IMR-90 (cell line): ENCODE measurements at places on chromosomes 5 and 9.

DNA sequence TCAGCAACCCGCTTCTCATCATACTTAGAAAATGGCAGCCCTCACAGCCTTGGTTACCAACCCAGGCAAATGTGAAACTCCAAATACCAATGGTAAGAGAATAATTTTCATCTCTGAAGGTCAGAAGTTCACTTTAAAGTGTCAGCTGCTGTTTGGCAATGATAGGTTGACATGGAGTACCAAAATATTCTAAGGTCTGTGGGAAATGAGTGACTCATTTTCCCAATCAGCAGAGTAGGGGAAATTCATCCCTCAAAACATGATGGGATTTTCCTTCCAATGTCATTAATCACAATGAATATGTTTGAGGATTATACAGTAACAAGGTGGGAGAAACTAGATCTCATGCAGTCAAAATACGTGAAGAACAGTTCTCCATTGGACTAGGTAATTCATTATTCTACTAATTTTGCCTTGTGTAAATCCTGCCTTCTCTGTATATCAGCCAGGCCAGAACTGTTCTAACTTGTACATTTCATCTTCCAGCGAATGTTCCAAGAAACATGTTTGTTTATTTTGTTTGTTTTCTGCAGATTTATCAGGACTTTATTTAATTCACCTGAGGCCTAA is 53.1 kb upstream of the ERBIN start:
- H3K27ac ChIP-seq, result no peak overlapping the region
- DNase-seq, result peak; percentile 42
- peaks cover 1% of the 10 kb centered on the region; the same call in 1 of the 2 replicates for H3K4me1 ChIP-seq
- no peaks in the 10 kb centered on the region for H3K36me3 ChIP-seq

DNA sequence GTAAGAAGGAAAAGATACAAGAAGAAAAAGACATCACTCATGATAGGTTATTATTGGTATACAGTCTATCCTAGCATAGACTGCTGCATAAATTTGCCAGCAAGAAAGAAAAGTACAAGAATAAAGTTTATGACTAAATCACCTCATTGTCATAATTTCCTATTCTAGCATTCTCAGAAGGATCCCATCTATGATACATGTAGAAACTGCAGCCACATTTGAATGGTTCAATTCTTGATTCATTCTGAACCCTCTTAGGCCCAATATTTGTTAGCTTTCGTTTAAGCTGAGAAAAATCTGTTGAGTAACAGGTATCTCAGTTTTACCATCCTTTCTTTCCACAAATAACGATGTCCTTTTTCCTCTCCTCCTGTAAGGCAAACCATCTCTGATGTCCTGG is 21.2 kb downstream of the INVS start:
- 0 out of 2 replicates have a peak, but pooled peaks cover 1% of the 10 kb centered on the region for H3K36me3 ChIP-seq
- no peak overlapping the region for H3K27ac ChIP-seq
- no peak overlapping the region for H3K4me3 ChIP-seq
- no peak for DNase-seq

GRCh38 chr9:82410306-82410705 is 421.7 kb downstream of the SPATA31D1 start:
- H3K36me3 ChIP-seq, result no peaks in the 10 kb centered on the region
- H3K4me3 ChIP-seq, result no peak overlapping the region
- no peak overlapping the region for H3K27ac ChIP-seq
- peak; percentile 75 for DNase-seq

- peak; percentile 7 for DNase-seq
- H3K27ac ChIP-seq, result no peak overlapping the region
- no peaks in the 10 kb centered on the region for H3K4me1 ChIP-seq
- no peaks in the 10 kb centered on the region for H3K36me3 ChIP-seq
These were observed 16.3 kb downstream of the TNFSF8 start for GRCh38 chr9:114914139-114914538.

DNA sequence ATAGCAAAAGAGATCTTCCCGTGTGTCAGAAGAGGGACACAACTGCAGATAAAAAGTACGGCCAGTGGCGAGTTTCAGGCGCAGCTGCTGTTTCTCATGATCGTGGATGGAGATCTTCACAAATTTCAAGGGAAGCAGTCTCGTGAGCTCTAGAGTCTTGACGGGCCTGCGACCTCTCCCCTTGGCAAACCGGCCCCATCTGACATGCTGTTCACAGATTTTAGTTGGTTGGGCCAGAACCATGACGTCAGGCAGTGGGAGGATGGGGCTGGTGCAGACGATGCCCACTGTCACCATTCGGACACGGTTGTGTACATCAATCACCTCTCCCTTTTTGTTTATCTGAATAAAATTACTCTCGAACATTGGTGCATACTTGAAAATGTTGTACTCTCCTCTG is 396 bp downstream of the GARIN3 start:
- no peak overlapping the region for H3K4me3 ChIP-seq
- H3K27ac ChIP-seq, result no peak overlapping the region

GRCh38 chr9:120464176-120464886 is 115.6 kb downstream of the CDK5RAP2 start:
- DNase-seq, result no peak
- no peak overlapping the region for H3K27ac ChIP-seq
- H3K36me3 ChIP-seq, result peaks cover 9% of the 10 kb centered on the region
- H3K4me1 ChIP-seq, result no peaks in the 10 kb centered on the region
- H3K4me3 ChIP-seq, result no peak overlapping the region

- no peak overlapping the region for H3K27ac ChIP-seq
- DNase-seq, result no peak
- H3K27me3 ChIP-seq, result peaks cover 3% of the 10 kb centered on the region
- H3K4me3 ChIP-seq, result no peak overlapping the region
- H3K36me3 ChIP-seq, result no peaks in the 10 kb centered on the region
- H3K4me1 ChIP-seq, result no peaks in the 10 kb centered on the region; the same call in 1 of the 2 replicates
These were observed 57.3 kb upstream of the PJA2 start for GRCh38 chr5:109467058-109467457.

- DNase-seq, result no peak
- H3K4me3 ChIP-seq, result no peak overlapping the region
- peaks cover 28% of the 10 kb centered on the region; the same call in 1 of the 2 replicates for H3K27me3 ChIP-seq
- no peaks in the 10 kb centered on the region for H3K36me3 ChIP-seq
These were observed 1.4 kb downstream of the SLC6A19 start for GRCh38 chr5:1202798-1203185.

- H3K36me3 ChIP-seq, result no peaks in the 10 kb centered on the region
- peak overlapping the region; percentile 40; the same call in 1 of the 2 replicates for H3K27ac ChIP-seq
- no peak overlapping the region for H3K4me3 ChIP-seq
- H3K4me1 ChIP-seq, result peaks cover 20% of the 10 kb centered on the region
- H3K27me3 ChIP-seq, result no peaks in the 10 kb centered on the region
- no peak for DNase-seq
These were observed 2.0 kb upstream of the ENC1 start for GRCh38 chr5:74642543-74642863.
